ENCODE measurements at places on chromosomes 6 and 20. TPM values are rescaled to one million over a fixed set of nuclear protein-coding genes. Genes with fewer than 3 reads are reported as not detected.

Gene CEP85L
- polyA plus RNA-seq = 7.7 TPM

Gene LRRN4
- 1.0 TPM for polyA plus RNA-seq

Gene TFAP2D
- polyA plus RNA-seq = not detected

Gene CD109
- 6.4 TPM for polyA plus RNA-seq

Gene RAET1L
- not detected for polyA plus RNA-seq

Gene NRSN1
- polyA plus RNA-seq = 24.2 TPM

Gene CHRNA4
- 64.2 TPM for polyA plus RNA-seq

Gene KCNQ2
- 140 TPM for polyA plus RNA-seq

Gene ANGPT4
- 0.50 TPM for polyA plus RNA-seq

Gene FAM209B
- not detected for polyA plus RNA-seq

Gene PLAGL1
- 28.0 TPM for polyA plus RNA-seq

Gene SLC16A10
- polyA plus RNA-seq = 3.4 TPM

Gene SRMS
- polyA plus RNA-seq = 0.42 TPM

Gene NAPB
- polyA plus RNA-seq = 114 TPM

Gene PRDM13
- 2.3 TPM for polyA plus RNA-seq

Gene PPIL6
- polyA plus RNA-seq = 17.0 TPM

Gene GPSM3
- polyA plus RNA-seq = 9.6 TPM

Gene FAM184A
- polyA plus RNA-seq = 44.2 TPM

Gene RIPOR3
- 9.3 TPM for polyA plus RNA-seq

Gene CDSN
- polyA plus RNA-seq = 0.09 TPM

Gene MDFI
- polyA plus RNA-seq = 150 TPM

Gene LST1
- polyA plus RNA-seq = 12.6 TPM

Gene RHAG
- 0.27 TPM for polyA plus RNA-seq

Gene IP6K3
- 0.36 TPM for polyA plus RNA-seq

Gene OR2J3
- polyA plus RNA-seq = not detected

Gene POM121L2
- not detected for polyA plus RNA-seq

Gene EYA4
- 0.60 TPM for polyA plus RNA-seq

Gene TUBB2B
- 1,520 TPM for polyA plus RNA-seq

Gene TBP
- polyA plus RNA-seq = 27.6 TPM

Gene TNF
- polyA plus RNA-seq = not detected

Gene RNASET2
- polyA plus RNA-seq = 58.3 TPM

Gene MATN4
- polyA plus RNA-seq = 9.9 TPM

Gene EDN3
- 9.1 TPM for polyA plus RNA-seq

Gene PTCHD4
- polyA plus RNA-seq = 0.68 TPM

Gene PRPH2
- polyA plus RNA-seq = 7.3 TPM

Gene CCN6
- polyA plus RNA-seq = 0.69 TPM

Gene C6orf52
- polyA plus RNA-seq = 7.1 TPM

Gene L3MBTL3
- polyA plus RNA-seq = 11.8 TPM

Gene MARCKS
- 542 TPM for polyA plus RNA-seq

Gene TFEB
- polyA plus RNA-seq = 35.2 TPM

Gene FUT9
- 24.8 TPM for polyA plus RNA-seq

Gene CD24
- 402 TPM for polyA plus RNA-seq

Gene PCK1
- 0.30 TPM for polyA plus RNA-seq

Gene PPP1R16B
- 47.0 TPM for polyA plus RNA-seq

Gene POU5F1
- polyA plus RNA-seq = 1.2 TPM

Gene TBXT
- polyA plus RNA-seq = not detected

Gene HTR1B
- 4.8 TPM for polyA plus RNA-seq

Gene HLA-DOA
- polyA plus RNA-seq = 1.8 TPM

Gene INSM1
- 1.6 TPM for polyA plus RNA-seq

Gene GPLD1
- 8.1 TPM for polyA plus RNA-seq

Gene MTFR2
- polyA plus RNA-seq = 1.4 TPM

Gene PNPLA1
- 0.27 TPM for polyA plus RNA-seq

Gene THBS2
- 45.6 TPM for polyA plus RNA-seq

Gene PGBD1
- polyA plus RNA-seq = 15.7 TPM

Gene BTBD9
- 14.6 TPM for polyA plus RNA-seq

Gene C20orf173
- not detected for polyA plus RNA-seq

Gene GHRH
- not detected for polyA plus RNA-seq

Gene SIRPD
- not detected for polyA plus RNA-seq

Gene SALL4
- 1.4 TPM for polyA plus RNA-seq

Gene FOXP4
- polyA plus RNA-seq = 15.0 TPM
